Glutamatergic neuron (in vitro differentiated cells): ENCODE measurements at places on chromosomes 16 and 17. TPM values are rescaled to one million over a fixed set of nuclear protein-coding genes. Genes with fewer than 3 reads are reported as not detected.

GRCh38 chr17:20074489-20074888 lies 65.3 kb downstream of the SPECC1 start:
- no peak for DNase-seq

The CD300H gene
- not detected for total RNA-seq

DNA sequence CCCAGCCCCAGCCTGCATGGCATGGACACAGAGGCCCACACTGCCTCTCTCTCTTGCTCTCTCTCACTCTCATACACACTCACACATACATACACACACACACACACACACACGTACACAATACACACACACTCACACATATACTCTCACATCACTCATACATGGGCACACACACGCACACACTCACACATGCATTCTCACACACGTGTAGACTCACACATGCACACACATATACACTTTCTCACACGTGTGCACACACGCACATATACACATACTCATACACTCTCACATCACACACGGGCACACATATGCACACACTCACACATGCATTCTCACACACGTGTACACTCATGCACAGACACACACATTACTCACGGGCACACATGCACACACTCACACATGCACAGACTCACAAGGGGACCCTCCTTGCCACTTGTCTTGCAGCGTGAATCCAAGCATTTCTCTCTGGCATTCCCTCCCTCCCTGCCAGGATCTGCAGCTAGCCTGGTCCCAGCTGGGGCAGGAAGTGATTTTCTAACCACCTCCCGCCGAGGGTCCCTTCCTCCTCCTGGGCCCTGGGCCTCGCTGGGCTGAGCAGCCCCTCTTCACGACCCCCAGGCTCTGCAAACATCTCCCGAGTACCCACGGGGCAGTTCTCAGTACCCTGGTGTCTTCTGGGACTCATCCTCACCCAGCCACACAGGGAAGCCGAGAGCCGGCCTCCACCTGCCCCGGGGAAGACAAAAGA lies 37.5 kb downstream of the IL21R start:
- peak; percentile 9 for DNase-seq

DNA sequence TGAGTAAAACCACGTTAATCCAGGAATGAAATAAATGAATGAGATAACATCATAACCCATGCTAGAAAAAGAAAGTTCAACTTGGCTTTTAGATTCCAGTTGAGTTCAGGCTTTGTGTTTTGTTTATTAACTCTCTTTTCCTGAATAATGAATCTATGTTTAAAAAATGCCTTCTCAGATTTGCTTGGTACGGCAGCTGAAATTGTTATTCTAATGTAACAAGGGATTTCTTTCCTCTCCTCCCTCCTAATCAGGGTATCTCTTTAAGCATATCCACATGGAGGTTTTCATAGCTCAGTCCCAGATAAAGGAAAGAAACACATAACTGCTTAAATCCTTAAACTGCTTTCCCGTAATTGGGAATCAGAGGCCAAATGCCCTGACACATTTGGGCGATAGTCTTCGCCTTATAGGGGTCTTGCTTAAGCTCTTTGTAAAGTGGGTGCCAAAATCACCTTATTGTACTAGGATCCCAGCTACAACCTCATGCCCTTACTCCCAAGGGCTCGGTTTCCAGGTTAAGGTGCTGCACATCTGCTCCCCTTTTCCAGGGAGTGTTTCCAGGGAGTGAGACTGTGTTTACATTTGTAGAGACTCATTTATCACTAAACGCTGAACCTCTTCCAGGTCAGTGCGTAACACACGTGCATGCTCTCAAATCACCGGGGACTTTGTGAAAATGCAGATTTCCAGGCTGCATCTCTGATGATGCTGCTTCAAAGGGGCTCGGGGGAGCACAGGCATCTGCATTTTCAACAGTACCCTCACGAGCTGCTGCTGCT lies 142.8 kb upstream of the FOXF1 start:
- DNase-seq: no peak

DNA sequence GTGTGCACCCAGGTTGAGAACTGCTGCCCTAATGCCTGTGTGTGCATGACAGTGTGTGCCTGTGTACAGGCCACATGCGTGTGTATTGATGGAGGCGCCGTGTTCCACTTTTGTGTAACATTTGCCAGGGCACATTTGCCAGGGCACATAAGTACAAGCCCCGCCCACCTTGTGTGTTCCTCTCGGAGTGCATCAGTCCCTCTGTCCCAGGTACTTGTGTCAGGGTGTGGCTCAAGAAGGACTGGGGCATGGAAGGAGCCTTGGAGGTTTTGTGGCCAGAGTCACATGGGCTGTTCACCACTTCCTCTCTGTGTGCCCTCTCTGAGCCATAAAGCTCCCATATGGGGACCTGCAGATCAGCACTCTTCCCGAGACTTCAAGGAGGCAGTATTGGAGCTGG lies 73.9 kb downstream of the MRM1 start:
- no peak for DNase-seq

- no peak for DNase-seq
These were observed 1.9 kb upstream of the PAQR4 start for GRCh38 chr16:2967211-2967631.

GRCh38 chr17:41785091-41785858 lies 1.2 kb downstream of the JUP start:
- peak; percentile 79 for DNase-seq

DNA sequence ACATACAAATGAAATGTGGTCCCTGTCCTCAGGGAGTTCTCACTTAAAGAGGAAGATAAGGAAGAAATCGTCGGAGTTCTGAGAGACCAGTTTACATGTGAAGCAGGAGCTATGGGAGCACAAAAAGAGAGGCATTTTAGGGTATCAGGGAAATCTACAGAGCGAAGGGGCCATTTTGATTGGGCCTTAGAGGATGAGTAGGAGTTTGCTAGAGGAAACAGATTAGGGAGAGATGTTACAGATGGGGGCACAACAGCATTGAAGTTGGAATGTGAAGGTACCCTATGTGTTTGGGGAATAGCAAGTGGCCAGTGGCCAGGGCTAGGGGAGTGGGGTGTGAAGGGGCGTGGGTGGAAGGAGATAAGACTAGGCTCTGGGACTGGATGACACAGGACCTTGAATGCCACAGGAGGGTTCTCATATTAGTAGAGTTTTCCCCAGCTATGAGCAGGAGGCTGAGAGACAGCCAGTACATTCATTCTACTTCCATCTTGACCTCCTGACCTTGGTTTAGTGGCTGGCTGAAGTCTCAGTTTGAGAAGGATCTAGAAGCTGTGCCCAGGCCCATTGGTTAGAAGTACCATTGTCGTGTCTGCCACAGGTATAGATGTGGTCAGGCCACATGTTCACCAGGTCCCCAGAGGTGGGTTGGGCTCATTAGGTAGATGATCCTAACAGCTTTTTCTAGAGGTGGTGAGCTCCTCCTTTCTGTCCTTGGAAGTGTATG lies 34.8 kb downstream of the CPNE2 start:
- no peak for DNase-seq

- DNase-seq: no peak
These were observed 9.7 kb upstream of the GINS2 start for GRCh38 chr16:85698459-85698891.

DNA sequence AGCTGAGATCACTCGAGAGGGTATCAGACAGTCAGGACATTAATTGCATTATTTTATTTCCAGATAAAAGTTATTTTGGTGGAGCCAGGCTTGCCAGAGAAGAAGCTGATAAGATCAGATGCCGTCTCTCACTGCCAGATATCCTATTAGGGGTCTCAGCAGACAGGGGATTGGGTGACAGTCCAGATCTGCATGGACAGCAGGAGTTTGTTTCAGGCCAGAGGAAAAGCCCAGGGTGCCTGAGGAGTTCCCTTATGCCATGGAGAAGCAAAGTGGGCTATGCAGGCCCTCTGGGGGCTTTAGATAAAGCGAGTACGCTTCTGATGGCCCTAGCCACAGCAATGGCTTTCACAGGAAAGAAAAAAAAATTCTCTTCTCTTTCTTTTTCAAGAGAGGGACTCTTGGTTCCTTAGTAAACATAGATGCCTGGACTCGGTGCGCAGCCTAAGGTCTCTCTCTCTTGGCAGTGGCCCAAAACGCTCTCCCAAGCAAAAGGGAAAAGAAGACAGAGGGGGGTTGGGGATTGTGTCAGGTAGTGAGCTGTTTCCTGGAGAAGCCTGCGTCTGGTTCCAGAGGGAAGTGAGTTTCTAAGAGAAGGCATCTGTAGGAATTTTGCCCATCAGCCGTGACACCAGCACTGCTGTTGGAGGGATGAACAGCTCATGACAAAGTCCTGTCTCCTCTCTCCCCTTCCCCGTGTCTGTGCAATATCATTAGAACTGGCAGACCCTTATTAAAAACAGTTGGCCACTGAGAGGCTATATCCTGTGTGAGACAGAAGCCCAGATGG lies 166.3 kb upstream of the FOXF1 start:
- DNase-seq: no peak

DNA sequence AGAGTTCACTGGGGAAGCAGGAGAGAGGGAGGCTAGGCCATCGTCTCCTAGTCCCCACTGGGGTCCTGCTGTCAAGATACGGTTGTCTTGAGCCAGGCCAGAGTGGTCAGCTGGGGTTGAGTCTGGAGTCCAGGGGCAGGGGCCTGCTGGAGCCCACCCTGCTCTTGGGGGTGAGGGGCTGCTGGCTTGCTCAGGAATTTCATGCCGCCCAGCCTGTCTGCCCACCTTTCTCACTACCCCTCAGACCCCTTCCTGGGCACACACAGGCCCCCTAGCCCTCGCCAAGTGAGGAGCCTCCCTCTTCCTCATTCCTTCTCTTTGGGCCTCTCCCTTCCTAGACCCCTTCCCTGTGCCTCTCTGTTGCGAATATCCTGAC lies 1.3 kb downstream of the TRAF7 start:
- no peak for DNase-seq

The C1QTNF1 gene
- total RNA-seq: 0.15 TPM

- DNase-seq: no peak
These were observed 53.4 kb downstream of the ACTG1 start for GRCh38 chr17:81459224-81459623.

The TEDC2 gene
- total RNA-seq: 21.1 TPM

The KCNJ18 gene
- total RNA-seq: not detected

The CCDC47 gene
- 56.4 TPM for total RNA-seq

DNA sequence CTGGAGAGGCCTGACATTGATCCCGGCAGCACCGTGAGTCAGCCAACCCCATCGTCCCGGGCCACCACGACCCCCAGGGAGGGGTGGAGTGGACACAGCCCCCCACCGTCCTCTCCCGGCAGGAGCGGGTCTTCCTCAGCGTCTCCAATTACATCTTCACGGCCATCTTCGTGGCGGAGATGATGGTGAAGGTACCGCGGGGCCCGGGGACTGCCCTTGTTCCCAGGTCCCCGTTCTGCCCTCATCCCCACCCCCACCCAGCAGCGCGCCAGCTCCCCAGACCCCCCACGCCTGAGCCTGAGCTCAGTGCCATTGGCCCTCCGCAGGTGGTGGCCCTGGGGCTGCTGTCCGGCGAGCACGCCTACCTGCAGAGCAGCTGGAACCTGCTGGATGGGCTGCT lies 14.6 kb downstream of the TPSG1 start:
- DNase-seq: no peak

DNA sequence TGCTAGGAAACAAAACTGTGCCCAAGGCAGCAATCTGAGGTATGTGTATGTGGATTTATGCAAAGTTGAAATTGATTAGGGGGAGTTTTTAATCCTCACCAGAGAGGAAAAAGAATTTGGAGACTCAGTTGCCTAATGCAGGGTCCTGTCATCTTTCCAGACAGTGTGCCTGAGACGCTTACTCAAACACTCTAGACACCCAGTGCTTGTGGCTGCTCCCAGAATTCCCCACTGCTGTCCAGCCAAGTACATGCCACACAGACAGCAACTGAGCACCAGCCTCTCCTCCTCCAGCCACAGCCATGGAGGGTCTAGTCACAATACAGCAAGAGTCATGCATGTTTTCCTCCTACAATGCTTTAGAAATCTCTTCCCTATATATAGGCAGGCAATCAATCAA lies 118.1 kb downstream of the HIC1 start:
- no peak for DNase-seq

The TMEM114 gene
- not detected for total RNA-seq

DNA sequence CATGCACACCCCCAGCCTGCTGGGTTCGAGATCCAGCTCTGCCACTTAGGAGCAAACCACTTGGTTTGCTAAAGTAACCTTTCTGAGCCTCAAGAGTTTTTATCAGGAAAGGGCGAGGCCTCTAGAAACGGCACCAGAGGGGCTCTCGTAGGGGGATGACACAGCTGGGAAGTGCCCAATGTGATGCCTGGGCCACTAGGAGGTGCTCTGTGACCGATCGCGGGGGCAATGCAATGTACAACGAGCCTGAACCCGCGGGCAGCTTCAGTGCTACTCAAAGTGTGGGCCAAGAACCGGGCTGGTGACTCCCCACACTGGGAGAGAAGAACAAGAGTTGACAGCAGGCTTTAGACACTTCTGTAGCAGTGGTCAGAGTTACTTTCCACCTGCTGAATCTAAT lies 9.4 kb downstream of the C16orf89 start:
- peak; percentile 57 for DNase-seq

- DNase-seq: no peak
These were observed 3.3 kb downstream of the HASPIN start for GRCh38 chr17:3727041-3727440.

The RAD51C gene
- total RNA-seq: 8.5 TPM

DNA sequence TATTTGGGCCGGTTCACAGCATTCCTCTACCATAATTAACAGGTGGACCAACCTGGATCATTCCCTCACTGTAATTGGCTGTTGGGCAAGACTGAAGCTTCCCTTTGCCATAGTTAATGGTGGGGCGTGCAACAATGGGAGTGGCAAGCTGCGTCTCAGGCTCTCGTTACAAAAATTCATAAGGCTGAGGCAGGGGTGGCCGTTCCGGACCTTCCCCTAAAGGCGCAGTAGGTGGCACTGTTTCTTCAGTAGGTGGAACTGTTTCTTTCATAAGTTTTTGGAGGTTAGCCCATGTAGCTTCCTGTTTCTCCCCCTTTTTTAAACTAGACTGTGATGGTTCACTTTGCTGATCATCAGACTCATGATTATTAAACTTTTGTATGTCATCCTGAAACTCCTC lies 17.0 kb upstream of the TMC5 start:
- no peak for DNase-seq

The CETP gene
- total RNA-seq: not detected

- DNase-seq: no peak
These were observed 62.5 kb downstream of the JPH3 start for GRCh38 chr16:87664792-87665191.

- no peak for DNase-seq
These were observed 8.1 kb upstream of the CHMP6 start for GRCh38 chr17:80983545-80983944.

The MMP28 gene
- 0.49 TPM for total RNA-seq

- DNase-seq: no peak
These were observed 12.7 kb downstream of the KLHL36 start for GRCh38 chr16:84660973-84661372.

- DNase-seq: no peak
These were observed 186.8 kb downstream of the COPRS start for GRCh38 chr17:31672161-31672819.

DNA sequence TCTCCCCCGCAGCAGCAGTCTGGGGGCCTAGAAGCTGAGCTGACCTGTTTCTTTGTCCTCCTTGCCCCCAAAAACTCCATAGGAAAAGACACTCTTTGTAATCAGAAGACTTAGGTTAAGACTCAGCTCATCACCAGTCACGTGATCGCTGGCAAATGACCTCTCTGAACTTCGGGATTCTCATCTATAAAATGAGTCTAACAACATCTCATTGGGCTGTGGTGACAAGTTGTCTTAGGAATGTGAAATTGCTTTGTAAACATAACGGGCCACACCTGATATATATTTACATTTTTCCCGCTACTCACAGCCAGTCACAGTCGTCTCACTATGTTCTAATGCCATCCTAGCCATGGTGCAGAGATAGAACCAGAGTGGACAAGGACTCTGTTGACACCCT lies 86.0 kb upstream of the LHX1 start:
- no peak for DNase-seq

GRCh38 chr17:19461116-19461515 lies 50.1 kb downstream of the RNF112 start:
- DNase-seq: no peak
